HFF-Myc (cell line): ENCODE measurements at places on chromosomes 2 and 18.

- peak; percentile 80 for DNase-seq
Measured at GRCh38 chr2:226891780-226892590, 56.1 kb downstream of the RHBDD1 start.

- DNase-seq, result no peak
Measured at GRCh38 chr18:9861157-9861556, 24.6 kb upstream of the TXNDC2 start.

- DNase-seq, result no peak
Measured at GRCh38 chr2:30971231-30972025, 164.2 kb upstream of the CAPN13 start.

GRCh38 chr2:109435901-109436598 lies 177.7 kb downstream of the SEPTIN10 start:
- DNase-seq, result no peak

- DNase-seq, result no peak
Measured at GRCh38 chr2:58543442-58543841, 302.3 kb upstream of the FANCL start.

- DNase-seq, result no peak
Measured at GRCh38 chr18:39318462-39318861, 1752.9 kb upstream of the CELF4 start.

- DNase-seq, result no peak
Measured at GRCh38 chr2:72291059-72291458, 143.4 kb upstream of the CYP26B1 start.
